ENCODE measurements at places on chromosomes 4 and X.

- no peak for DNase-seq
These were observed 110.2 kb upstream of the PRDX4 start for GRCh38 chrX:23557070-23557469.

DNA sequence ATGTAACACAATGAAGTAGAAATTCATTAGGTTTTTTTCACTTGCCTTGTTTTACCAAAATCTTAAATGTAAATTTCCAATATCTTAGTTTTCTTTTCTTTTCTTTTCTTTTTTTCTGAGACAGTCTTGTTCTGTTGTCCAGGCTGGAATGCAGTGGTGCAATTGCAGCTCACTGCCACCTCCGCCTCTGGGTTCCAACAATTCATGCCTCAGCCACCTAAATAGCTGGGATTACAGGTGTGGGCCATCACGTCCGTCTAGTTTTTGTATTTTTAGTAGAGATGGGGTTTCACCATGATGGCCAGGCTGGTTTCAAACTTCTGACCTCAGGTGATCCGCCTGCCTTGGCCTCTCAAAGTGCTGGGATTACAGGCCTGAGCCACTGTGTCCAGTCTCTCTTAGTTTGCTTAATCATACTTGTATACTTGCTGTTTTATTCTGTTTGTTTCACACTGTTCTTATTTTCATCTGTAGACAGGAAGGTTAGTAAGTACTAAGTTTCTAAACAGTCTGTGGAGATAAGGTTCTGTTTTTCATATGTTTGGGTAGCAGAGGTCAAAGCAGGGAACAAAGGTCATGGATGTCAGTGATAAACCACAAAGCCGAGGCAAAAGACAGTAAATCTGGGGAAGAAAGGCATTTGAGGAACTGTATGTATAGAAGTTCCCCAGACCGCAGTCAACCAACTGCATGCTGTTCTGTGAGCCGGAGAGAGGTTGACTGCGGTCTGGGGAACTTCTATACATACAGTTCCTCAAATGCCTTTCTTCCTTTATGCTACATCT is 129.1 kb downstream of the CBR4 start:
- peak; percentile 35 for DNase-seq

DNA sequence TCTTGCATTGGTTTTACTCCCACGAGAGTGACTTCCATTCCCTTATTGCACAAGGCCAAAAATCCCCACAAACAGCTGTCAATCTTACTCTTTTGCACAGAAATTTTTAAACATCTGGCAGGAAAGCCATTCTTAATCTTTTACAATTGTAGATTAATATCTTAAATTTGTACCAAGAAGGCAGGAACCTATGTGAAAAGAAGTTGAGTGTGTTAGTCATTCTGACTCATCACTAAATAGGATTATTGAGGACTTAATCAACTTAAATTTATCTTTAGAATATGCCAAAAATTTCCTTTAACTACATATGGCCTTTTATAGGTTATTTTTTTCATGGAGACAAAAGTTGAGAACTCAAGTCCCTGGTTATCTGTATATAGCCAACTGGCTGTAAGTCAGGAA is 49.0 kb upstream of the VEGFC start:
- DNase-seq: no peak

GRCh38 chr4:78962597-78963115 is 23.4 kb upstream of the PAQR3 start:
- no peak for DNase-seq

DNA sequence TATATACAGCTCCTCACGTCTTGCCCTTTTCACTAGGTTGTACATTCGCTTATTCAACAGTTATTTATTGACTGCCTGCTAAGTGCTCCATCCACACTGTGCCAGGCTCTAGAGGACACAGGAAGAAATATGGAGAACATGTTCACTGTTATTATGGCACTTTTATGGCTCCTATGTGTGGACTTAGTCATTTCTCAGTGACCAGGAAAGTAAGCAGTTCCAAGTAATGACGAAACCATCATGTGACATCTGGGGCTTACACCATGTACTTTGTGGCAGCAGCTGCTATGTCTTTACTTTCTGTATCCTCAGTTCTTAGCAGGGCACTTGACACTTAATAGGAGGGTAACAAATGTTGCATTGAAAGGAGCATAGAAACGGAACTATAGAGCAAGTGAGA is 278.0 kb downstream of the ANK2 start:
- DNase-seq: no peak

DNA sequence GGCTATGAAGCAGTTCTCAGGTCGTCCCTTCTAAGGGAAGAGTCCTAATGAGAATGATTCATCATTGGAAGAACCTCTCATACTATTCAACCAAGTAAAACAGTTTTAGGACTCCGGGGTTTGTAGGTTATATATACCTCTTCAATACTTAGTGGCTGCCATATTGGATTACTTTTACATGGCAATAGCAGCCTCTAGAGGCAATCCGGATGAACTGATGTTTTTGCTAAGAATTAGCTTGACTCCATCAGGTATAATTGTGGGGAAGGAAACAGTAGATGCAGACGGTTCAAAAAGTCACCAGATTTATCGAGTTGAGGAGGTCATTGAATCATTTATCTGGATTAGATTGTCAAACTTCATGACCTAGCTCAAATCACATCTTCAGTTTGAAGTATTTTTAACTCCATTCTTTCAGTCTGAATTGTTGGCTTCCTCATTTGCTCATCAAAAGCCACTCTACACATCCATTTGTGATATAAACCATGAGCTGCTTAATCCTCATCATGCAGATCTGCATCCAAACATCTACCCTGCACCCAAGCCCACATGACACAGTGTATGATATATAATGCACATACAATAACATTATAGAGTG is 28.4 kb downstream of the GUCY1B1 start:
- DNase-seq: no peak
